ENCODE measurements at places on chromosomes 3 and 15. TPM values are rescaled to one million over a fixed set of nuclear protein-coding genes. Genes with fewer than 3 reads are reported as not detected.

The TRIM71 gene
- total RNA-seq = 117 TPM

- no peak for DNase-seq
Measured at GRCh38 chr3:193813501-193813830, 220.5 kb downstream of the OPA1 start.

GRCh38 chr3:191368755-191369615 lies 38.7 kb upstream of the UTS2B start:
- DNase-seq = no peak

DNA sequence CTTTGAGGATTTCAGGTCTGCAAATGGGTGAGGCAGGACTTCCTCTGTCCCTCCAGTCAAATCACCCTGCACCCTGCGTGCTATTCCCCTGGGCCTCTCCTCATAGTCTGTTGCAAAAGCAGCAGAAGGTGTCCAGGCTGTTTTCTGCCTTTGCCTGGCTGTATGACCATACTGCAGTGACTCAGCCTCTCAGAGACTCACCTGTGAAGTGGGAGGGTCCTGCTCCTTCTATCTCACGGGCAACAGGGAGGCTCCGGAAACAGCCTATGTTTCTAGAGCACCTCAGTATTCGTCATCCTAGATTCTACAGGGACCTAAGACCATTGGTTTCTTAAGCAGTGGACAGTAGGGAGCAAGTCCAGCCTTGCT lies 216.4 kb downstream of the TLE3 start:
- DNase-seq = no peak

DNA sequence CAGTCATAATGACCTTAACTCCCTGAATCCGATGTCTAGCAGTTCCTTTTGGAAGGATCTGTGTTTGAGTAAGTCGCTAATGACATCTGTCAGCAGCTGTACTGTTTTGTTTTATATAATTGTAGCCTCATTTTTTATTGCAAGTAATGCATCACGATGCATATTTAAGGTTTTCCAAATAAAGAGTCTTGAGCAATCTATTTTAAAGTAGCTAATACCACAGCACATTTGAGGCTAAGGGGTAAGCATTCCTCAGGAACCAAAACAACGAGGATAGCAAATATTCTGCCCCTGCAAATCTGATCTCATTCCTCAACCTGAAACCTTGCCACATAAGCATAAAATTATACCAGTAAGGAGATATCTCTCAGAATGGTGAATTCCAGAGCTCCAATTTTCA lies 98.7 kb downstream of the TBC1D5 start:
- no peak for DNase-seq
